ENCODE measurements at places on chromosomes 16 and 17.

GRCh38 chr17:39576187-39576586 lies 31.5 kb downstream of the NEUROD2 start:
- peak; percentile 56 for DNase-seq

- peak; percentile 59 for DNase-seq
These were observed 104.1 kb upstream of the CORO6 start for GRCh38 chr17:29726715-29727252.

GRCh38 chr17:21172846-21173245 lies 41.1 kb downstream of the TMEM11 start:
- no peak for DNase-seq

DNA sequence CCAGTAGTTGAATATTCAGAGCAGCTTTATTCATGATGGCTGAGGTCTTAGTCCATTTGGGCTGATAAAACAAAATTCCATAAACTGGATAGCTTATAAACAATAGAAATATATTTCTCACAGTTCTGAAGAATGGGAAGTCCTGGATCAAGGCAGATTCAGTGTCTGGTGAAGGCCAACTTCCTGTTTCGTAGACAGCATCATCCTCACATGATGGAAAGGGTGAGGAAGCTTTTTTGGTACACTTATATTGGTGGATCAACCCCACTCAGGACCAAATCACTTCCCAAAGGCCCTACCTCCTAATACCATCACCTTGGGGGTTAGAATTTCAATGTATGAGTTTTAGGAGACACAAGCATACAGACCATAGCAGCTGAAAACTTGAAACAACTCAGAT lies 224.2 kb downstream of the CYB561 start:
- DNase-seq, result no peak

DNA sequence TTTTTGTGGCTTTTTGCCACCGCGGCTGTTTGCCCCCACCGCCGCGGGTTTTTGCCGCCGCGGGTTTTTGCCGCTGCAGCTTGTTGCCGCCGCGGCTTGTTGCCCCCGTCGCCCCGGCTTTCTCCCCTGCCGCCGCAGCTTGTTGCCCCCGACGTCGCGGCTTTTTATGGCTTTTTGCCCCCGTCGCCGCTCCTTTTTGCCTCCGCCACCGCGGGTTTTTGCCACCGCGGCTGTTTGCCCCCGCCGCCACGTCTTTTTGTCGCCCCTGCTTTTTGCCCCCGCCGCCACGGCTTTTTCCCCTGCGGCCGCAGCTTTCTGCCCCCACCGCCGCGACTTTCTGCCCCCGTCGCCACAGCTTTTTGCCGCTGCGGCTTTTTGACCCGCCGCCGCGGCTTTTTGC lies 149.5 kb downstream of the KCNJ18 start:
- no peak for DNase-seq

DNA sequence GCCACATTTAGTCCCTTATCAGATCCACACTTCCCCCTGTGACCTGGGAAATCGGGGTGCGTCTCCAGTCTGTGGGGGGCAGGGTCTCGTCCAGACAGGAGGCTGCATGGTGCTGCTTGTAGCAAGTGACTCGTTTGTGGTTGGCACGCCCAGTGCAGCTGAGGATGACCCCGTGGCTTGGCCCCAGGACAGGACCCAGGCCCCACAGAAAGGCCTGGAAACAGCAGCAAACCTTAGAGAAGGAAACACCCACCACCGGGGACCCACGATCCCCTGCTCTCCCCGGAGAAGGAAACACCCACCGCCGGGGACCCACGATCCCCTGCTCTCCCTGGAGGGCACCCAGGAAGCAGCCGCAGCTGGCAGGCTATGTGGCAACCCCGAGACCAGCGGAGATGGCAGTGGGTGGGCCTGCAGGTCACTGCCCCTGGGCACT lies 8.2 kb upstream of the C16orf95 start:
- no peak for DNase-seq

DNA sequence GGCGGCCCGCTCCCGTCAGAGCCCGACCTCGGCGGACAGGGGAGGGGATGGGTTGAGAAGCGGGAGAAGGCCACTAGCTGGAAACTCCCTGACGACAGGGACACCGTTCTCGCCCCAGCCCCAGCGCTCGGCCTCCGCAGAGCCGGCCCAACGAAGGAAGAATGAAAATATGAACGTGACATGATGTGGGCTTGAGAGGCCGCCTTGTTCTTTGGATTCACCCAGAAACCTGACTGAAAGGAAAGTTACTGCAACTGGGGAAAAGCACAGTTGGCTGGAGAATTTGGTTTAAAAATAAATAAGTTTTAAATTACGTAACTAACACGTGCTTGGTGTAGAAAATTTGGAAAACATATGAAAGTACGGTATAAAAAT lies 21.1 kb downstream of the NPTX1 start:
- peak; percentile 84 for DNase-seq

- no peak for DNase-seq
These were observed 43.5 kb downstream of the SNX29 start for GRCh38 chr16:12020009-12020408.

DNA sequence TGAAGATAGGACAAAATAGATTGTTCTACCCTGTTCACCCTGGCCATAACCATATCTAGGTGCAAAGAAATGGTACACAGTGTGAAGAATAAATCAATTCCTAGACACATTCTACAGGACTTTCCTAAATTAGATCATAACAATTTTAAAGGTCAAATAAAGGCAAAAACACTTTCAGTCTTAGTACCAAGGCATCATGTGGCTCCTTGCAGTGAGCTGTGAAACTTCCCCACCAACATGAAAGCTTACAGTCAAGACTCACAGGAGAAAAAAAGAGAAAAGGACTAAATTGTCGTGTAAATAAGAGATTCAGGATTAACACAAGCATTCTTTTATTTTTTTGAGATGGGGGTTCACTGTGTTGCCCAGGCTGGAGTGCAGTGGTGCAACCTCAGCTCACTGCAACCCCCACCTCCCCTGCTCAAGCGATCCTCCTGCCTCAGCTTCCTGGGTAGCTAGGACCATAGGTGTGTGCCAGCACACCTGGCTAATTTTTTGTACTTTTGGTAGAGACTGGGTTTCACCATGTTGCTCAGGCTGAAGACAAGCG lies 14.2 kb downstream of the NSMCE1 start:
- no peak for DNase-seq

DNA sequence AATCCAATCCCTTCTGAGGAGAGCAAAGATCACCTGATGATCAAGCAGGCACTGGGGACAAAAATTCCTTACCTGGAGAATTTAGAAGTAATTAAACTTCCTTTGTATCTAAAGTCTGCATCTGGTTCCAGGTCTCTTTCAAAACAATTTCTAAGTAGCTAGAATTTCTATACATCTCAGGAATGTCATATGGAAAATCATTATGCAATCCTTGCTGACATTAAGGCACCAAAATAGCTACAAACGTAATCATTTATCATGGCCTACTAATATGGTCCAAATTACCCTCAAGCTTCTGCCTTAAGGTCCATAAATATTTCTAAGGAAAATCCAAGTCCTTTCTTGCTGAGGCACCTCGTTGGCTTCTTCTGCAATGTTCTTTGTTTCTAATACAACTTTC lies 32.9 kb upstream of the YPEL2 start:
- DNase-seq, result no peak

DNA sequence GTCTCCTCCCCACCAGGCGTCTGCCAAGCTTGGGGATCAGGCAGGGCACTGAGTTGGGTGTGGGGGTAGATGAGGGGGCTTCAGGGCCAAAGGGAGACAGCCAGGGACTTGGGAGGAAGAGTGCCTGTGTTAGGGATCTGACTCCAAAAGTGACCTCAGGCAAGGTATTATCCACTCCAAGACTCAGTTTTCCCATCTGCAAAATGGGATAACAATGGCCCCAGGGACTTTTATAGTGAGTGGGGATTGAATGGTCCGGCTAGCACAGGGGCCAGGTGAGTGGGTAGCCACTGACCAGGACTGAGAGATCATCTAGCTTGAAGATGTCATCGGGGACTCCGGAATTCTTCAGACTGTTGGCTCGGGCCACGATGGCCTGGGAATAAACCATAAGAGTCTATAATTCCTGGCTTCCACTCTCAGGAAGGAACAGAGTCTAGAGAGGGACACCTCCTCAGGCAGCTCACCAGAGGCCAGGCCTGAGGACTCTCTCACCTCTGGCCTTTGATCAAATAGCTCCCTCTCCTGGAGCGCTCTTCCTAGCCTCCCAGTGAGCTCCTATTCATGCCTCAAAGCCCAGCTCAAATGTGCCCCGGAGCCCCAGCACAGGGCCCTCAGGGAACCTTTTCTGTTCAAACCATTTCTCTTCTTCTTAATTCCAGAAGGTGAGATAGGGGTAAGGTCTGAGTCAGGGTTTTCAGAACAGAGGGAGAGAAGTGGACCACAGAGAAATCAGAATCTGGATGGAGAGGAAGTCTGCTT lies 3.5 kb downstream of the FLII start:
- DNase-seq, result no peak

DNA sequence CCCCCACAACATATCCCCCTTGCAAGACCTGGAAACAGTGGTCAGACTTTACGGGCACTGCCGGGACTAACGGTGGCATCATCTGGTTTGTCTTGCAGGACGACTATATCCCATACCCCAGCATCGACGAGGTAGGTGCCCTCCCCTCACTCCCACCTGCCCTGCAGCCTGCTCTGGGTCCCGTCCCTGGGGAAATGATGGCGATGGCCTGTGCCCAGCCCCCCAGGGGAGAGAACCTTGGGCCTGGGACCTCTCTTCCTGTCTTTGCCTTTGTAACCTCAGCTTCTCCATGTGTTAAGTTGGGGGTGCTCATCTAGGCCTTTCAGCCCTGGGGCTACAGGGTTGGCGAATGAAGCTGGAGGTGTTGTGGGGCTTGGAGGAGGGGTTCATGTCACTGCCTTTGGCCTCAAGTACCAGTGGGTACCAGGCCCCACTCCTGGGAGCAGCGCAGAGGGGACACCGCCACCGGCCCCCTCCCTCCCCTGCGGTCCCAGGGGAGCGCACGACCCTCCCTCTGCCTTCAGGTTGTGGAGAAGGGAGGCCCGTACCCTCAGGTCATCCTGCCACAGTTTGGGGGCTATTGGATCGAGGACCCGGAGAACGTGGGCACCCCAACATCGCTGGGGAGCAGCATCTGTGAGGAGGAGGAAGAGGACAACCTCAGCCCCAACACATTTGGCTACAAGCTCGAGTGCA lies 99.9 kb downstream of the OR1D5 start:
- no peak for DNase-seq

GRCh38 chr16:25189305-25189704 lies 27.4 kb upstream of the AQP8 start:
- DNase-seq, result no peak

DNA sequence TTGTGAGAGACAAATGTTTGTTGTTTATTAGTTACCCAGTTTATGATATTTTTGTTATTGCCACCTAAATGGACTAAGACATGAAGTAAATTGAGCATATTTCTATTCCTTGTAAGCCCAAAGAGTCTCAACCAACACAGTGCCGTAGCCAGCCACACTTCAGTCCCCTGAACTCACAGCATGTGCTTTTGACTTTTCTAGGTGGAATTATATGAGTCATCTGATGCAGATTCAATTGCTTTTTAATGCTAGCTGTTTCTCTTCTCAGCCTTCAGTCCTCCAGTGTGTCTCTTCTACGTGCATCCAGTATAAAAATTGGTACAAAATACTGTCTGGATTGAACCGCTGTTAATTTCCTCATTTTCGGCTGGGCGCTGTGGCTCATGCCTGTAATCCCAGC lies 39.0 kb downstream of the IQCK start:
- no peak for DNase-seq

DNA sequence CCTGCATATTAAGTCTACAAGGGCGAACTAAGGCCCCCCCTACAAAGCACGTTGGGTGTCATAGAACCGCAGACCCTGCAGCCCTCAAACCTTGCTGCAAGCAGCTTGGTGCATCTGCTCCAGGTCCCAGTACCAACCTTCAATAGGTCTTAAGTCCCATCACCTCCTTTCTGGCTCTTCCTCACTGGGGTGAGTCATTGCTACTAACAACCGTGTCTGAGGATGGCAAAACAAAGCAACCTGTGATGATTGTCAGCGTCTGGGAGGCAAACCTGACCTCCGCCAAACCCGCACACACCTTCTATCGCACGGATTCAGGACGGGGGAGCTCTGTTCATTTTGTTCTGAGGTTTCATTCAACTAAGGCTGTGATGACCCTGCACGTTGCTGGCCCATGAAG lies 138.9 kb downstream of the SLC39A11 start:
- DNase-seq, result no peak

GRCh38 chr17:80426671-80427326 lies 11.8 kb downstream of the ENDOV start:
- peak; percentile 77 for DNase-seq

GRCh38 chr16:78259873-78260272 lies 160.4 kb downstream of the WWOX start:
- DNase-seq, result peak; percentile 52

DNA sequence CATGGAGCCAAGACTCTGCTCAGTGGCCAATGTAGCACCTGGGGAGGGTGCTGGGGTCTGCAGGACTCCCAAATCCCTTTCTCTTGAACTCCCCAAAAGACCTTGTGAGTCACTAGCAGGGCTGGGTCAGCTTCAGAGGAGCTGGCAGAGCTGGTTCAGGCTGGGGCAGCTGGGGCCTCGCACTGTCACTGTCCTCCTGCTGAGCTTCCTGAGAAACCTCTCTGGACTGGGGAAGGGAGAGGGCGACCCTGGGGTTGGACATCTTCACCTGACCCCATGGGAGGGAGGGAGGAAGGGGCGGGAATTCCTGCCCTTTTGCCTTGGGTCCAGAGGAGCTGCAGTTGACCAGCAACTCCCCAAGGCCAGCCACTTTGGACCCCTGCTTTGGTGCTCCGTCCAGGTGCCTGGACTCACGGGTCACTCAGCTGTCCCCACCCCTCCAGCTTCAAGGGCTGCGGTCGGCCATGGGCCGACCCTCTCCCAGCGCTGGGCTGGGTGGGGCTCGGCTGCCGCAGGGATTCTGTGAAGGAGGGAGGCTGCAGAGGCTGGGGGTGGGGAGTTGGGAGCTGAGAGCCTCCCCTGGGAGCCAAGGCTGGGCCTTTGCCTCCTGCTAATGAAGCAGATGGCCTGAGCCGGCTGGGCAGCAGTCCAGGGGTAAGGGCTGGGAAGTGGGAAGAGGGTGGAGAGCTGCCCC lies 9.2 kb downstream of the FMNL1 start:
- DNase-seq, result no peak

DNA sequence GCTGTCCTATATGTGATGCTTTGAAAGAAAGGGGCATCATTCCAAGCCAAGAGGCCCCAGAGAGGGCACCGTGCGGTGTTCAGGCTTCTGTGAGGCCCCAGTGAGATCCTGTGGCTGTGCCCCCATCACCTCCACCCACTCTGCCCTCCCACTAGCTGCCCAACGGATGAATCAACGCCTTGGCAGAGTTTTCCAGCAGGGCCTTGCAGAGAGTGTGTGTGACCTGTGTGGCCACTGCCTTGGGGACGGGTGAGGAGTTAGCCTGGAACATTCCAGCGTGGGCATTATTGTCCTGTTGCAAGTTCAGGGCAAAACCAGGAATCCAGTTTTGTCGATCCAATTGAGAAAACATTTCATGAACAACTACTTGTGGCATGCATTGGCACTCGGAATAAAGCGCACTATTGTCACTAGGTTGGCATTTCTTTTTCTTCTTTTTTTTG lies 53.7 kb downstream of the SF3B3 start:
- DNase-seq, result no peak

All from mesendoderm (in vitro differentiated cells).